Erythroblast (primary cell): ENCODE measurements at places on chromosomes 4 and X.
A peak's percentile ranks its signal among the peaks of the same experiment; 100 is the strongest.

GRCh38 chrX:18294893-18295292 lies 59.6 kb downstream of the SCML2 start:
- no peak for DNase-seq

DNA sequence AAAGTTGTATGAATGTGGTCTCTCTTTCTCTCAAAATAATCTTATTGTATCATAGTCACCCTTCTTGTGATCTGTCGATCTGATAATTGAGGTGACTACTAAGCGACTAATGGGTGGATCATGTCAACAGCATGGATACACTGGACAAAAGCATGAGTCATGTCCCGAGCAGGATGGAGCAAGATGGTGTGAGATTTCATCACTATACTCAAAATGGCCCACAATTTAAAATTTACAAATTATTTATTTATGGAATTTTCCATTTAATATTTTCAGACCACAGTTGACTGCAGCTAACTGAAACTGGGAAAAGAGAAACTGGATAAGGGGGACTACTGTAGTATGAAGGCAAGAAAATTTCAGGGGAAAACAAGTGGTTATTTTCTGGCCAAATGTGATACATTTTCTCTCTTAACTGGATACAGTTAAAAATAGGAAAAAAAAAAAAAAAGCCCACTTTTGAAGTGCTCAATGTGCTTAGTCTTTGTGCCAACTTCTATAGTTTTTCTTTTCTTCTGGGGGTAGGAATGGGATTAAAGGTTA lies 25.3 kb downstream of the FAM241A start:
- peak; percentile 86 for DNase-seq

- peak; percentile 16 for DNase-seq
Observed at GRCh38 chr4:37978248-37978924, 18.2 kb downstream of the PTTG2 start.

DNA sequence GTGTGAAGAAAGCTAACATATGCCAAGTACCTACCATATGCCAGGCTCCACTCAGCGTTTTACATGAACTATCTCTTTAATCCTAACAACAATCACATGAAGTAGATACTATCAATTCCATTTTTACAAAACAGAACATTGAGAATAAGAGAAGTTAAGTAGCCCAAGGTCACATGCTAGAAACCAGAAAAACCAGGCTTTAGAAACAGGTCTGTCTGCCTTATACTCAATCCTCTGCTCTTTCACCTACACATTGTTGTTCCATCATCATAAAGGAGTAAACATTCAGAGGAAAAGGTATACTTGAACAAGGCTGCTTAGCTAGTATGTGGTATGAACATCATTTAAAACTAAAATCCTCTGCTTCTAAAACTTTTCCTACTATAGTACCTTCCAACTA lies 42.1 kb downstream of the WDFY3 start:
- no peak for DNase-seq

DNA sequence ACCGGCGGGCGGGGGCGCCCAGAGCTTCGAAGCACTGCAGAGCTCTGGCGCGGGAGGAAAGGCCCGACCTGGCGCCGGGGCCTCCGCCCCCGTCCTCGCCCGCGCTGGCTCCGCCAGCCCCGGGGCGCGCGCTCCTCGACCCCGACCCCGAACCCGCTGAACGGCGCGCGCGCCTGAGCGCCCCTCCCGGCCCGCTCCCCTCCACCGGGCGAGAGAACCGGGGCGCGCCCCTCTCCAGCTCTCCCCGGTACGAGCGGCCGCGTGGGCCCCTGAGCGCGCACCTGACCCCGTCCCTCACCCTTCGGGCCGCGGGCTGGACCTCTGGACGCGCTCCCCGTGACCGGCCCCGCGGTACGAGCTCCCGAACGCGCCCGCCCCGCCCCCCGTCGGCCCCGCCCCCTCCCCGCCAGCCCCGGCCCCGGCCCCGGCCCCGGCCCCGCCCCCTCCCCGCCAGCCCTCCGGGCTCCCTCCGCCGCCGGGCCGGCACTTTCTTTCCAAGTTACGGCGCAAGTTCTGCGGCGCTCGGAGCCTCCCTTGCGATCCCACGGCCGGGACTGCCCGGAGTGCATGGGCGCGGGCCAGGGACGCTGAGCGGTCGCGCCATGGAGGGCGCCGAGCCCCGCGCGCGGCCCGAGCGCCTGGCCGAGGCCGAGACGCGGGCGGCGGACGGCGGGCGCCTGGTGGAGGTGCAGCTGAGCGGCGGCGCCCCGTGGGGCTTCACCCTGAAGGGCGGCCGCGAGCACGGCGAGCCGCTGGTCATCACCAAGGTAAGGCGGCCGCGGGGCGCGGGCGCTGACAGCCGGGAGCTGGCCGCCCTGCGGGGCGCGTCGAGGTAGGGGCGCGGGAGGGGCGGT lies at the start of gene SHROOM2:
SHROOM2 (plus strand) TSS at position 486 of the 854 bp plus-strand sequence; CDS start at position 603, 117 bp downstream.
- no peak for DNase-seq

GRCh38 chr4:126271292-126271691 lies 956.5 kb downstream of the FAT4 start:
- no peak for DNase-seq

- no peak for DNase-seq
Observed at GRCh38 chr4:122393276-122393675, 14.5 kb downstream of the ADAD1 start.

- no peak for DNase-seq
Observed at GRCh38 chrX:140711894-140712293, 2.3 kb downstream of the LINC00632 start.

- no peak for DNase-seq
Observed at GRCh38 chrX:68252664-68253063, 180.6 kb downstream of the OPHN1 start.

DNA sequence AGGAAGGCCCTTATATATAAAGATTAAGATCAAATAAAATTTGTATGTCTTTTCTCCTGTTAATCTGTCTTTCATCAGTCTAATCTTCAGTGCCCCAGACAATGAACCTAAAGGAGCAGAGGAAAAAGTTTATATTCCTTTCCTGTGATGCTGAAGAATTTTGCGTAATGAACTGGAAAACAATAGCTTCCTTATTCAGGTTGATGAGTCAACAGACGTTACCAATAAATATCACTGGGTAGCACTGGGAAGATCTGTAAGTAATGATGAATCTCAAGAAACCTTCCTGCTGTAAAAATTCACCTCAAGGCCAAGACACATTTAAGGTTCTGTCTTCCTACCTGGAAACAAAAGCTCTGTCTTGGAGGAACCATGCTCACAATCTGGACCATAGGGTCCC lies 25.5 kb downstream of the CDKN2AIP start:
- no peak for DNase-seq

GRCh38 chr4:15976456-15977447 lies 13.8 kb upstream of the FGFBP2 start:
- DNase-seq = no peak

DNA sequence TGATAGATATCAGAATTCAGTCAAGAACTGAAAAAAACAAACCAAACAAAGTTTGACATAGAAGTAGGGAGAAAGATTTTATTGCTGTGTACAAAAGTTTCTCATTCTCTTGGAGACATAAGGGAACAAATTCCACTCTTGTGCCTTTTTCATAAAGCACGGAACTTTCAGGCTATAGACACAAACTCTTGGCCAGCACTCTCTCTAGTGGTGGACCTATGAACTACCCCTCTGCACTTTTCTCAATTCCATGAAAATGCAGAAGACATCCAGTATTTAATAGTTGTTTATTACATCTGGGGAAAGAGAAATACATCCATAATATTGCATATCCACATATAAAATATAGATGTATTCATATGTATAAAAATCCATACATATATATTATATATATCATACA lies 291.6 kb upstream of the HS3ST1 start:
- DNase-seq = no peak

- no peak for DNase-seq
Observed at GRCh38 chr4:41408859-41409593, 128.9 kb upstream of the LIMCH1 start.
